ENCODE measurements at places on chromosomes 4 and X.

GRCh38 chrX:129576539-129576938 is 36.5 kb downstream of the OCRL start:
- no peak for DNase-seq

DNA sequence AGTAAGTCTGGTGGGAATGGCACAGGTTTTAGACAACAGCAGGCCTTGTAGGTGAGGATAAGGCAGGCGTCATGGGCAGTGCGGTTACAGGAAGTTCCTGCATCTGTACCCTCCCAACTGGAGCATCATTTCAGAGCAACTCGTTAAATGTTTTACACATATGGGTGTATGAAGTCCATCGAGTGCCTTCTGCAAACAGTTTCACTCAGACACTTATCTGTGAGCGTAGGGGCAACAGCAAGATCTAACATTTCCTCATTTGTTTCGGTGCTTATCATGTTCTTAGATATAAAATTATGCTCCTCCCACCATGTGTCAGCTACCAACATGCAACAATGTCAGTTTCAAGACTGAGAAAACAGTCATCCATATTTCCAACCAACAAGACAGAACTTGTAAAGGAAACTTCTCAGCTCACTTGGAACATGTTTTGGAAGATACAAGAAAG is 69.9 kb downstream of the ELOVL6 start:
- no peak for DNase-seq

DNA sequence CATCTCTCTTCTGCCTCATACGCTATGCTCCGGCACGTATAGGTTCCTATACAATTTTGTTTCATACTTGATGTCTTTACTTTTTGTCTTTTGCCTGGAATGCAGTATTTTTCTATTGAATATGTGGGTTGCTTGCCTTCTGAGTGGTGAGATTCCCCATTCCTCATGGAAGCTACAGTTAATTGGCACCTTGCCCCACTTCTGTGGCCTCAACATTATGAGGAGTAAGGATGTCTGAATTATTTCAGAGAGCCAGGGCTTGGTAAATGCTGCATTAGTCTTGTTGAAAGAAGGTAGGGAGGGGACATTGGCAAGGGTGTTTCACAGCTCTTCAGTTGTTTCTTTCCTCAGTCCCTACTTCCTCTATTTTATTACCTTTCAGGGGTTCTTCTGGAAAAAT is 23.0 kb downstream of the CDKL5 start:
- DNase-seq, result peak; percentile 49

GRCh38 chrX:152641256-152641875 is 3.7 kb downstream of the GABRQ start:
- no peak for DNase-seq

GRCh38 chr4:73589261-73589847 is 30.9 kb downstream of the RASSF6 start:
- peak; percentile 54 for DNase-seq

DNA sequence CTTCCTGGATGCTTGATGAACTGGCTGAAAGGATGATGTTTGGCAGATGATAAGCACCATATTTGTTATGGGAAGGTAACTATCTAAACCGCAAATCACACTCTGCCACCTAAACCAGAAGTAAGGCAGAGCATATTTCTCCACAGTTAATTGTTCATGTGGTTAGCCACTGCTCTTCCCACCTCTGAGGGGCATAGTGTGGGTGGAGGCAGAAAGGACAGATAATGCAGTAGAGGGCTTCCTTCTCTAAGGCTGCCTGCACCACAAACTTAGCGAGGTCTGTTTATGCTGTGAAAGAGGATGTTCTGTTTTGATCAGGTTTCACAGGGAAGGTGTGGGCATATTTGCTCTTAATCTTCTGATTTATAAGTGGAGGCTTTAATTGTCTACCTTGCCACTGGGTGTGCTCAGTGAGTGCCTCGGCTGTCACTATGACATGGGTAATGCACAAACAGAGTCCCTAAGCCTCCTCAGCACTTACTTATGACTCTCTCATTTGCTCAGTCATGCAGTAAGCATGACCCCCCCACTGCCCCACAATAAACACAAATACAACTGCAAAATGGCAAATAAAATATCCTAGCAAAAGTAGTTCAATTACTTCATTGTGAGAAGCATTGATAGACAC is 401.0 kb downstream of the TMA16 start:
- DNase-seq, result no peak

DNA sequence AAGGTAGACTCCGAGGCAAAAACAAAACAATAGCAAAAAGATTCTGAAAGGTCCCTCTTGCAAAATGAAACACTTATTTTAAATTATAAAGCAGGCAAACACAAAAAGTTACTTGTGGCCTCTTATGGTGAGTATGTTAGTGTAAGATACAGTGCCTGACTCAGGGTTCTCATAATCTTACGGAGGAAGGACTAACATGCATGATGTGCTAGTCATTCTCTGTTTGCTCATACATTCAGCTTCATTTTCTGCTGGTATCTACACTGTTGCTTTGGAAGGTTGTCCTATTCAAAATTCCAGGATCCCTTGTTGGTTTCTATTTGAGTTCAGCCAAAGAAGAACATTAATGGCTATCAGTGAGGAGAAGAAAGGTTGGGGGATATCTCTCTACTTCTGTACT is 249.1 kb upstream of the FAM47A start:
- DNase-seq, result no peak

DNA sequence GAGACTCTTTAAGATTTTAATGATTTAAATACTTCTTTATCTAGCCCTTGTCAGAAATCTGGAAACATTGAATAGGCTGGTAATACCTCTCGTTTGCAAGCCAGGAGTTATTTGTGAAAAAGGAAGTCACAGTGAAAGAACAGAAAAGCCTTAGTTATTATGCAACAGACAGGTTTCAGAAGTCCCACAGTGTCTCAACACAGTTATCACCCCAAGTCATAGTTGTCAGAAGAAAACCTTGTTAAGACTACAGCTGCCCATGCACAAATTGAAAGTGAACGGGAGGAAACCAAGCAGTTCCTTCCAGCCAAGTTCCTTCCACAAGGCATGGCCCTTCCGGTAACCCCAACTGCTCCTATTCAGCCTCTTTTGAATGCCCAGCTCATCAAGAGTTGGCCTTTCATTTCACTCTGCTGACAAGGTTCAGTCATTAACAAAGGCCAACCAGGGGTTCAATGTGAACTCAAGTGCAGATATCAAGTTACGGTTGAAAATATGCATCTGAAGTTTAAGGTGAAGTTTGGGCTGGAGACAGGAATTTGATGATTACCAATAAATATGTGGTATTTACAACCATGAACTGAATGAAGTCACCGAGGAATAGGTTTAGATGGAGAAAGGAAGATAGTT is 15.6 kb downstream of the ALPK1 start:
- DNase-seq, result no peak

DNA sequence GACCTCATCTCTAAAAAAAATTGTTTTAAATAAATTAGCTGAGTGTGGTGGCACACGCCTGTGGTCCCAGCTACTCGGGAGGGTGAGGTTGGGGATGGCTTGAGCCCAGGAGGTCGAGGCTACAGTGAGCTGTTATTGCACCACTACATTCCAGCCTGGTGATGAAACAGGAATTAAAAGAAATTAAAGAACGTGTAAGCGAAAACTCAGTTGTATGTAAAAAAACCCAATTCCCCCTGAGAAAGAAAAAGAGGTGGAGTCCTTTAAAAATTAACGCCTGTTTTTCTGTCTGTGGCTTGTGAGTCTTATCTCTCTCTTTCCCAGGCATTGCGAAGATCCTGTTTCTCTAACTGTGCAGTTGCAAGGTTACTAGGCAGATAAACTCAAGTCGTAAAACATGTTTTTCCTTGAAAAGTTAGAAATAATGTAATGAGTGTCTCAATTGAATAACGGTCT is 22.1 kb downstream of the EPGN start:
- no peak for DNase-seq

DNA sequence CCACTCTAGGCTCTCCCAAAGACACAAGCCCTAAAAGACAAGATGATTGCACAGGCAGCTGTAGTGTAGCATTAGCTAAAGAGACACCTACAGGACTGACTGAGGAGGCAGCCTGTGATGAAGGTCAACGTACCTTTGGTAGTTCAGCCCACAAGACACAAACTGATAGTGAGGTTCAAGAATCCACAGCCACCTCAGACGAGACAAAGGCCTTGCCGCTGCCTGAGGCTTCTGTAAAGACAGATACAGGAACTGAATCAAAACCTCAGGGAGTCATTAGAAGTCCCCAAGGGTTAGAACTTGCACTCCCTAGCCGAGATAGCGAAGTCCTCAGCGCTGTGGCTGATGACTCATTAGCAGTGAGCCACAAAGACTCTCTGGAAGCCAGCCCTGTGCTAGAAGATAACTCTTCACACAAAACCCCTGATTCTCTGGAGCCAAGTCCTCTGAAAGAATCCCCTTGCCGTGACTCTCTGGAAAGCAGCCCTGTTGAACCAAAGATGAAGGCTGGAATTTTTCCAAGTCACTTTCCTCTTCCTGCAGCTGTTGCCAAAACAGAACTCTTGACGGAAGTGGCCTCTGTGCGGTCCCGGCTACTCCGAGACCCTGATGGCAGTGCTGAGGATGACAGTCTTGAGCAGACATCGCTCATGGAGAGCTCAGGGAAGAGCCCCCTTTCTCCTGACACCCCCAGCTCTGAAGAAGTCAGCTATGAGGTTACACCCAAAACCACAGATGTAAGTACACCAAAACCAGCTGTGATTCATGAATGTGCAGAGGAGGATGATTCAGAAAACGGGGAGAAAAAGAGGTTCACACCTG is 306.3 kb downstream of the ANK2 start:
- peak; percentile 89 for DNase-seq

DNA sequence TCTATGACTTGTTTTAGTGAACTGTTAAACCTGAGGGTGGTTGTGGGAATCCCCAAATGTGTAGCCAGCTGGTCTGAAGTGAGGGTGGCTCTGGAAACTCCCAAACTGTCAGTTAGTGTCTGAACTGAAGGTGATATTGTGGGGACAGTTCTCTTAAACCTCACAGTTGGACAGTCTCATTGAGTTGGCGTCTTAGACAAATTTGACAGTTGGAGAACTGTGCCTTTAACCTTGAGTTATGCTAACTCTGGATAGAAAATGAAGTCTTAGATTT is 20.7 kb upstream of the CTSO start:
- peak; percentile 23 for DNase-seq

DNA sequence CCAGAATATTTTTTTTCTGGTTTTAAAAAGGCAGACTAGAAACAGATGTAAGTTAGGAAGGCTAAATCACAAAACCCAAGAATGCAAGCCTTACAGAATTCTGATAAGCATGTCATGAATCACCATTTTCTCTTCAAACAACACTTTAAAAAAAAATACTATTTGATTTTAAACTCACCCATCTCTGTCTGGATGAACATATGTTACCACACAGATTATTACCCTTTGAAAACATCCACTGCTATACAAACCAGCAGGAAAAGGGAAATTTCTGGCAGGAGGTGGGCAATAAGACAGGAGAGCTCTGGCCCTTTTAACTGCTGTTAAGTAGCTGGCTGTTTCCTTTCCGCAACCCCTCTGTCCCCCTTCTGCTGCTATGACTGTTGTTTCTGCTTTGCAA is 317.7 kb upstream of the NOCT start:
- peak; percentile 18 for DNase-seq

- DNase-seq, result no peak
Measured at GRCh38 chrX:135649029-135649428, 64.4 kb upstream of the CT45A1 start.

GRCh38 chrX:11346121-11346682 is 53.0 kb downstream of the AMELX start:
- no peak for DNase-seq

DNA sequence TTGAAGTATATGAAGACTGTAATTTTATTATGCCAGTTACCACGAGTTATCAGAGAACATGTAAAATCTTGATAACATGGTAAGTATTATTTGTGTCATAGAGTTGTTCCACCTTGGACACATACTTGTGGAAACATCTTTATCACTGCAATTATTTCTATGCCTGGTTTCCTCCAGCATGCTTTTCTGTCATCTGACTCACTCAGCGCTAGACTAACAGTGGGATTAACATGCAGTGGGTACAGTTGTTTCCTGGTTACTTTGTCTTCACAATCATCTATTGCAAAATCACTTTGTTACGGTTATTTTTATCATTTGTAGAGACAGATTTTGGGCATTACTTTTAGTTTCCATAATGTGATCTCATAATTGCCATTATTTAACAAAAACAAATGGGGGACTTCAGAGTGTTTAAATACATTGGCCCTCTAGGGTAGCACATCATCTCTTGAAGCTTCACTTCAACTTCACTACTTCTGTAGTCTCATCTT is at the start of gene STATH:
TSS of gene STATH (plus strand) at position 441 of the 491 bp plus-strand sequence. CDS start 2,472 bp downstream, outside the sequence.
- no peak for DNase-seq

DNA sequence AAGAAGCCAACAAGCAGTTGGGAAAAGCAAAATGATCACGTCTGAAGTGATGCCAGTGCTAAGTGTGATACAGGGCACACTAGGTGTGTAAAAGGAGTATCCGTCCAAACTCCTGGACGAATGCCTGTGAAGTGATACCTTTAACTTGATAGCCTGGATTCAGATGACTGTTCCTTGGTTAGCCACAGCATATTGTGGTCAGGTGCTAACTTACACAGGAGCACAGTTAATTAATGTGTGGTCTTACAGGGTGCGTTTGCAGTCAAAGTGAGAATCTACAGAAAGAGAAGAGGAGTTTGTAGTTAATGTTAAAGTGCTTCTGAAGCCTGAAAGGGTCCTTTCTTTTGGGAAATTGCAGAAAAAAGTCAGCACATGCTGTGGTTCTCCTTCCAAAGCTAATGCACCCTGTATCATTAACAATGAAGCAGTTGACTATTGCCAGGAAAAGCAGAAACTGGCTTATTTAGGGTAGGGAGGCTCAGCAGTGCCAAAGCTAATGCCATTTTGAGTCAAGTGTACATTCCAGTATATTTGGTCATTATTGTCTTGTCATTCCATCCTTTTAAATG is 61.1 kb downstream of the DCLK2 start:
- DNase-seq, result peak; percentile 64

- DNase-seq, result no peak
Measured at GRCh38 chr4:134624365-134624764, 422.8 kb upstream of the PABPC4L start.

- peak; percentile 28 for DNase-seq
Measured at GRCh38 chr4:137274404-137274803, 257.9 kb downstream of the PCDH18 start.

DNA sequence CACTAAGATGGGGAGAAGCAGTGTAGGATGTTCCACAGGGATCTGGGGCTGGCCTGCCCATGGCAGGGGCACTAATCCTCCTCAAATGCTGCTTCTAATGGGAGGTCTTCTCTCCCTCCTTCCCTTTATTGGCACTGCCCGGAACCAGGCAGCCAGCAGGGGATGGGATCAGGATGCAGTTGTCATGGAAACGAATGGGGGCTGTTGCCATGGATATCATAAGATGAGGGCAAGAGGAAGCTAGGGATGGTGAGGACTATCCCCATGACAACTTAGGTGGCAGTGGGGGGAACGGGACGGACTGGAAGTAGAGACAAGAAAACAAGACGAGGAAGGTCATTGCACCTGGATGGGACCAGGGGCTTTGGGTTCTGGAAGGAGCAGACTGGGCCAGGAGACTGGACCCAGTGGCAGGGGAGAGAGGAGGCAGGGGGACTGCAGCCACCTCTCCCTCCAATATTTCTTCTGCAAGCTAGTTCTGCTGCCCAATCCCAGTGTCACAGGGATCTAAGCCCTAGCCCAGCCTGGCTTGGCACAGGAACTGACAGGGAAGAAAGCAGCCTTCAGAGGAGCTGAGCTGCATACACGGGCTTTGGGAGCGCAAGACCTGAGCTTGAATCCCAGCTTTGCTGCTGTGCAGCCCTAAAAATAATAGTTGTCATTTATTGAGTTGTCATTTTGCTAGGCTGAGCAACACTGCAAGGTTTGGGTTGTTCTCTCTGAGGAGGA is 19.0 kb downstream of the IQSEC2 start:
- DNase-seq, result no peak

All from astrocyte of the hippocampus (primary cell).